ENCODE measurements at places on chromosomes 12 and 14.

GRCh38 chr12:52826611-52827498 lies 7.3 kb downstream of the KRT79 start:
- DNase-seq = peak; percentile 13

- no peak for DNase-seq
Observed at GRCh38 chr12:131340616-131341210, 370.2 kb upstream of the SFSWAP start.

DNA sequence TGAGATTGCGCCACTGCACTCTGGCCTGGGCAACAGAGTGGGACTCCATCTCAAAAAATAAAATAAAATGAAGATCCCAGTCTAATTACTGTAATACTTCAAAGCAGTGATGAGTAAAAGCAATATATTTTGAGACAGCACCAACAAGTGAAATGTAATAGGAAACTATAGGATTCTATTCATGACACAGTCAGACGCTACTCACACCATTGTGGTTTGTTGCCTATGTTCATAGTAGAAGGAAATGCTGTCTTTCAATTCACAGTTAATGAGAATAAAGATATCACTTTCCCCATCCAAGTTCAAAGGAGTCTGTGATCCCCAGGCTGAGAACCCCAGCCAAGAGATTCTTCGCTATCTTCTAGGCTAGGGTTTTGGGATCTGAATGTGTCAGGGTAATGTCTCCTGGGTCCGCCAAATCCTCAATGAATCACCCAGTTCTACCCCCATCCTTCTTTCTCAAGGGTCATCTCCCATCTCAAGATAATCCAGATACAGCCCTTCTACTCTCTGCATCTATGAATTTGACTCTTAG lies 16.6 kb upstream of the DTX1 start:
- DNase-seq = no peak

GRCh38 chr14:21106498-21107282 lies 5.8 kb downstream of the TMEM253 start:
- DNase-seq = peak; percentile 70

GRCh38 chr14:22375321-22375930 lies 213.6 kb downstream of the DAD1 start:
- DNase-seq = peak; percentile 52

- peak; percentile 29 for DNase-seq
Observed at GRCh38 chr12:102513739-102514138, 33.4 kb upstream of the IGF1 start.

- DNase-seq = peak; percentile 54
Observed at GRCh38 chr12:52813885-52814709, at the start of gene KRT4. TSS of gene KRT4 (minus strand) at chr12:52814116. CDS start at chr12:52814058, 58 bp downstream.

DNA sequence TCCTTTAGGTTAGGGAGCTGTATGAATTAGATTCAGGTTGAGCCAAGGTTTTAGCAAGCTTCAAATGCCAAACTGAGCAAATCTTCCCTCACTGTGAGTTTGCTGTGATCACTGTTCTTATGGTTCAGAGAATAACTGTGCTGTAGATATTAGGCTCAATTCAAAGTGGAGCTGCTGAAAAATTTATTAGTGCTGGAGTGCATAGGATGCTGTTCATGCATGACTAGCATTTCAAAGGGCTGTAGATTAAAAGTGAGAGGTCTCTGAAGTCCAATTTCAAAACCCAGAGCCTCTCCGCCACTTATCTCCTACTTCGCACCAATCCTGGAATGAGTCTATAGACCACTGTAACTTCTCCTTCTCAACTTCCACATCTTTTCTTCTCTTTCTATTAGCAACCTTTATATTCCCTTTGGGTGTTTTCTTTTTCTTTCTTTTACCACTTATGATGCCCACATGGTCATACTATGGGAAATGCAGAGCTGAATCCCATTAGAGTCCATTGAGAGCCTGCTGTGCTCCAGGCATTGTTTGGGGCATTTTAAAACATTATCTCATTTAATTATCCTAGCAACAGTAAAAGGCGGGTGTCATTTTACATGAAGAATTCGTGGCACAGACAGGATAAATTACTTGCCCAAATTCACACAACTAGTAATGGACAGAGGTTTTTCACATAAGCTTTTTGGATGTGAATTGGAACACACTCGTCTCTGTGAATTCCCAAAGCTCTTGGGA lies 77.5 kb upstream of the EEA1 start:
- no peak for DNase-seq

DNA sequence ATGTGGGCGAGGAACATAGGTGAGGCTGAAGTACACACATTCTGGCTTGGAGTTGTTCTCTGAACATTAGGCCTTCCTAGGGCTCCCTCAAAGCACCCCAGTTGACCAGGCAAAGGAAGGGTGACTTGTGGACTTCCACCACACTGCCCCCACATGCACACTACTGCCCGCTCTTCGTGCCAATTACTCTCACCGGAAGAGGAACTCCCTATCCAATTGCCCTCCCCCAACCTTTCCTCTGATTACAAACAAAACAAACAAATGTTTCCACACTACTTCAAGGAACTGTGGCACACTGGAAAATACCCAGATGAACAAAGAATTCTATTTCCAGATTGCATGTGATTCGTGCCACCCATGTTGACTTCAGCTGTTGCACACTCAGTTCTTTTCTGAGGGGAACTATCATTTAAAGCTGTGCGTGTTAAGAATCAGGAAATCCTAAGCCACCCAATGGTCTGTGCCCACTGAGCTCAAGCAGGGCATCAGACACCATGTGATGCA lies 139.3 kb downstream of the SSPN start:
- DNase-seq = no peak

DNA sequence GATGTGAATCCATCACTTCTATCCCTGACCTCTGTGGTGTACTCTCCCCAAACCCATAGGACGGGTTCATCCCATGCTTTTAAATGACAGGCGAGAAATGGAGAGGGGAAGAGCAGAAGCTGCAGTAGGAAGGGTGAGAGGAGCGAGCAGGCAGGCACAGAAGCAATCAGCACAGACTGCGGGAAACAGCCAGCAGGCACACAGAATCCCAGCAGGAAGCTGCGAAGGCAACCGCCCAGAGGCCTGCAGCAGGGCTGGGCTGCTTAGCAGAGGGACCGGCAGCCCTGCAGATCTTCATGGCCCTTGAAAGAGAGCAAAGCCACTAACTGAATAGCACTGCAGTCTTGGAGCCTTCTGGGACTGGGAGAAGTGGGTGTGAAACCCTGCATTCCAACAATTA lies 287.0 kb upstream of the FKBP4 start:
- DNase-seq = no peak

GRCh38 chr12:132886529-132887477 lies 602 bp downstream of the CHFR start:
- DNase-seq = no peak

GRCh38 chr14:66238969-66239368 lies 247.2 kb upstream of the CCDC196 start:
- no peak for DNase-seq

DNA sequence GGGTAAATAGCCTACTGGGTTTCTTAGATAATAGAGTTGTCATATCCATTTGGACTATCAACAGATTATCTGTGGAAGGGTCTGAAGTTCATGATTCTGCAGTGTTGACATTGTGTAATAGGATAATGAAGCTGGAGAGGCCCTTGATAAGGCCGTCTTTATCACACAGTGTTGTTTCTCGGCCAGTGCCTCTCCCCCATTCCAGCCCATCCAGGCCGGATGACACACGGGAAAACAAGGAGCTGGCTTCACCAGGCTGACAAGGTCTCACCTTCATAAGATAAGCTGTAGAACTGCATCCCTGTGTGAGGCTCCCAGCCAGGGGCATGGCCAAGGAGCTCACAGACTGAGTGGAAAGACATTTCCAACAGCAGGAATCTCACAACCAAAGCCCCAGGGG lies 8.7 kb upstream of the EML1 start:
- DNase-seq = no peak

DNA sequence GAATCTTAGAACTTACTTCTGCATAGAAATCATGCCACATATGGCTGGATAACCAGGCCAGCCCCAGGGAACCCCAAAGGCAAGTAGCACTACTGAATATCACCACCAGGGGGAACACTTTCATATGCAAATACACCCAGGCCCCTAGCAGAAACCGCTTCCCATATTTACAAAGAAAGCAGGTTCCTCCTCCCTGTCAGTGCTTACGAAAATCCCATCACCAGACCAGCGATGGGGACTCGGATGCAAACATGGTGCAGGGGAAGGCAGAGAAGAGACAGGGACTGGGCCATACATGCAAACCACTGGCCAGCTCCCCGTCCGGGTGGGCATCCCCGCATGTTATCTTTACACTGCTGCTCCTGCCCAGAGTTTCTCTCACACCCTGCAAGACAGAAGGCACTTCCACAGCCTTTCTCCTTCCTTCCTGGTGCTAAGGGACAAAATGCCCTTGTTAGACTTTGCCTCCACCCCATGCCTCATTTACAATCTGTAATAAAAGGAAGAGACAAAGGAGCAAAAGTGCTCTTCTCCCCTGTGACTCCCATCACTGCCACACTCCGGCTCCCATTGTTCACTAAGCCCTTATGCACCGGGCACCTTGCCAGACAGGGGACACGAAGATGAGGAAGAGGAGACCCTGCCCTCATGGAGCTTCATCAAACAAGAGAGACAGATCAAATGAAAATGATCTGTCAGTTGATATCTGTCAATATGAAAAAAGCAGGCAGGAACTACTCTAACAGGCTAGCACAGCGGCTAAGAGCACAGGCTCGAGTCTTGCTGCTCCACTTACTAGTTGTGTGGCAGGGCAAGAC lies 62.3 kb downstream of the PTPN21 start:
- DNase-seq = peak; percentile 71

- DNase-seq = no peak
Observed at GRCh38 chr12:106027911-106028310, 110.8 kb downstream of the NUAK1 start.

DNA sequence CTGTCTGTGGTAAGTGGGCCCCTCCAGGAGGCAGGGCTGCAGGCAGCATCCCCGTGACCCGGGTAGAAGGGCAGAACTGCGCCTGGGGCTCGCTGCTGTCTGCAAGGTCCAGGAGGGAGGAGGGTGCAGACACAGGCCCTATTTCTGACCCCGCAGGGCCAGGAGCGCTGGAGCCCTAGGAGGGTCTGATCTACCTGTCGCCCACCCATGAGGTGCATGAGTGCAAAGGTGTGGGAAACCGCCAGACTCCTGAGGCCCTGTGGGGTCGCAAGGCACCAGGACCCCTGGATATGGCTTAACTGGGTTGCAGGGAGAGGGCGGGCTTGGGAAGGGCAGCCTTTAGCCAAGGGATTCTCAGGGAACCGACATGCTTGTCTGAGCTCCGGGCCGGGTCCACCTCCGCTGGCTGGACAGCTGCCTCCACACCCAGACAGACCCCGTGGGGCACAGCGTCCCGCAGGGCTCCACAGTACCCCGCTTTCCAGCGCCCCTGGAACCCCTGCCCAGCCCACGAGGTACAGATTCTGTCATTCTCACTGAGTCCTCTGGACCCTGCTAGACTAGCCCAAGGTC lies 72.9 kb upstream of the TSPAN11 start:
- DNase-seq = no peak

DNA sequence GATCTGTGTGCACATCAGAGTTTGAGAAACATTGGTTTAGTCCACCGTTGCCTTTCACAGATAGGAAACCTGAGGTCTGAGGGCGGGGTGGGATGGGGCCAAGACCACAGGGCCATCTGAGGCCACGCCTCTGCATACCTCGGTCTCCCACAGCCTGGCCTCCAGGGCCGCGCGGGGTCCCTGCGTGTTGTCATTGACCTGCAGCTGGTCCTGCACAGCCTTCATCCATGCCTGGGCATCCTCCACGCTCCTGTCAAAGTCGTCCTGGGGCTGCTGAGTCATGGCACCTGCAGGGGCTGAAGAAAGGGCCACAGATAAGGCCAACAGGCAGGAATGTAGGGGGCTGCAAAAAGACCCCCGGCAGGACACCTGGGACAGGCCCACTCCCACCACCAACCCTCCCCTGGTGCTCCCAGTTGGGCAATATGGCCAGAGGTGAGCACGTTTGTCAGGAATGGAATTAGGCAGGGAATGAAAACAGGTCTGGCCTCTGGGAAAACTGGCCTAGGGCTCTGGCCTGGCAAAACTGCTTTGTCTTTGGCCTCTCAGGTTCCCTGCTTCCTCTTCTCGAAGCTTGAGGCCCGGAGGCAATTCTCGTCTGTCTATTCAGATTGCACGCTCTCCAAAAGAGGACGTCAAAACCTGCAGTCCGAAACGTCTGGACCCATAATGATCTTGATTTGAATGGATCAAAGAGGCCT lies 40.8 kb downstream of the SYNE3 start:
- DNase-seq = no peak

DNA sequence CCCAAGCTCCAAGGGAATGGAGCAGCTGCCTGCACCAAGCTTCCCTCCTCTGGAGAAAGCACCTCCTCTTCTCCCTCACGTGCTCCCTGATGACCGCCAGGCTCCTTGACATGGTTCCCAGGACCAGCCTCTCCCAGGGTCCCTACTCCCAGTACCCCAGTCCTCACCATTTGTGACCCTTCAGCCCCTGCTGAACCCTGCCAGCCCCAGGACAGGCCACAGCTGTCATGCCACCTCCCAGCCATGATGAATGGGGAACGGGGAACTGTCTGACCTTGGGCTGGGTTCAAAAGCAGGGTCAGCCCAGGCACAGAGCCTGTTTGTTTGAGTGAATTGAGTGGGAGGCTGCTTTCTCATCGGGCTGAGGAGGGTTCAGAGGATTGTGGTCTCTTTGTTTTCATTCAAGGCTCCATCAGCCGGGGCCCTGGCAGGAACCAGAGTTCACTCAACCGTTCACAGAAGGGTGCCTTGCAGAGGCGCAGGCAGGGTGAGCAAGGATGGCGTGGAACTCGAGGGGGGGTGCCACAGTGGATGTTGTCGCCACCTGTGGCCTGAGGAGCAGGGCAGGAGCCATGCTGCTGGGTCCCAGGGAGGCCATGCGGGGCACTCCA lies 344.5 kb upstream of the SFSWAP start:
- DNase-seq = no peak

GRCh38 chr12:39000370-39000769 lies 95.0 kb upstream of the CPNE8 start:
- no peak for DNase-seq

DNA sequence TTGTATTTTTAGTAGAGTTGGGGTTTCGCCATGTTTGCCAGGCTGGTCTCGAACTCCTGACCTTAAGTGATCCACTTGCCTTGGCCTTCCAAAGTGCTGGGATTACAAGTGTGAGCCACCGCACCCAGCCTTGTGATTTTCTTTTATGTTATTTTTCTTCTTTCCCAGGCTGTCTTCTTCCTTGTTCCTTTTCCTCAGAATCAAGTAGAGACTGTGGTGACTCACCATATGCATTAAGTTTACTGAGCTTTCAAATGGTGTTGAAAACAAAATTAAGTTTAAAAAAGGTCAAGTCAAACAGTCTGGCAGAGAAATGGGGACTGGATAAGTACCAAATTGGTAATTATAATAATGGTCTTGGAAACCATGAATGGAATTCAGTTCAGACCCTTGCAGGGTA lies 5.7 kb downstream of the ARPC3 start:
- no peak for DNase-seq

DNA sequence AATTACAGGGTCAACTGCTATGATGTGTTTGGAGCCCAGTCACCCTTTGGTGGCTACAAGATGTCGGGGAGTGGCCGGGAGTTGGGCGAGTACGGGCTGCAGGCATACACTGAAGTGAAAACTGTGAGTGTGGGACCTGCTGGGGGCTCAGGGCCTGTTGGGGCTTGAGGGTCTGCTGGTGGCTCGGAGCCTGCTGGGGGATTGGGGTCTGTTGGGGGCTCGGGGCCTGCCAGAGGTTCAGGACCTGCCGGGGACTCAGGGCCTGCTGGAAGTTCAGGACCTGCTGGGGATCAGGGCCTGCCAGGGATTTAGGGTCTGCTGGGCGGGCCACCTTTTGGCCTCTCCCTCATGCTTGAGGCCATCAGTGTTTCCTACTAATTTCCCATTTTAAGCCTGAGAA lies 37.1 kb downstream of the ALDH2 start:
- no peak for DNase-seq

GRCh38 chr12:7695566-7696197 lies at the start of gene GDF3:
TSS of gene GDF3 (minus strand) at chr12:7695775. CDS start at chr12:7695728, 47 bp downstream.
- DNase-seq = peak; percentile 26

Data from fibroblast of skin of scalp (primary cell).